ENCODE measurements at places on chromosomes 16 and 17.

DNA sequence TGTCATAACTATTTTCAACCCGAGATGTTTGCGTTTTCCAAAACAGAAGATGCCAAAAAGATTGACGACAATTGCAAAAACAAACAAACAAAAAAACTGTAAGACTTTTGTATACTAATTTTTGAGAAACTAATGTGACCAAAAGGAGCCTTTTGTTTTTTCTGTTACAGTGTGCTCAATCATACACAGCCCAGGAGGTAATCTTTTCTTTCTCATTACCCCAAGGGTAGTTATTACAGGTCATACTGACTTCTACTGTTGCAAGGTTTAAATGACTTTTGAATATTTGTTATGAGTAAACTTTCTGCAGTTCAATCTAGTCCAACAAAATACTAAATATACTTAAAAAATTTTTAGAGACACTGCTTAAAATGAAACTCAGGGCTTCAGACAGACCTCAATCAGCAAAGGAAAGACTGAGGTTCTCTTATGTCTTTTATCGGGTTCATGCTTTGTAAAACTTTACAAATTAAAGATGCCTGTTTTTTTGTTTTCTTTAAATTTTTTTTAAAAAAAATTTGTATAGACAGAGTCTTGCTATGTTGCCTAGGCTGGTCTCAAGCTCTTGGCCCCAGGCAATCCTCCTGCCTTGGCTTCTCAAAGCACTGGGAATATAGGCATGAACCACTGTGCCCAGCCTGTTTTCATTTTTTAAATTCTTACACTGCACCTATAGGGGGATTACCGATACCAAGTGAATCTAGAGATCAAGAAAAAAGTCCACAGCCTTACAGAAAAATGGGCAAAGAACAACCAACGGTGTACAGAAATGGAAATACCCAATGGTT lies 47.6 kb downstream of the SPOP start:
- DNase-seq, result no peak

GRCh38 chr16:12344577-12345343 lies 368.2 kb downstream of the SNX29 start:
- no peak for DNase-seq

DNA sequence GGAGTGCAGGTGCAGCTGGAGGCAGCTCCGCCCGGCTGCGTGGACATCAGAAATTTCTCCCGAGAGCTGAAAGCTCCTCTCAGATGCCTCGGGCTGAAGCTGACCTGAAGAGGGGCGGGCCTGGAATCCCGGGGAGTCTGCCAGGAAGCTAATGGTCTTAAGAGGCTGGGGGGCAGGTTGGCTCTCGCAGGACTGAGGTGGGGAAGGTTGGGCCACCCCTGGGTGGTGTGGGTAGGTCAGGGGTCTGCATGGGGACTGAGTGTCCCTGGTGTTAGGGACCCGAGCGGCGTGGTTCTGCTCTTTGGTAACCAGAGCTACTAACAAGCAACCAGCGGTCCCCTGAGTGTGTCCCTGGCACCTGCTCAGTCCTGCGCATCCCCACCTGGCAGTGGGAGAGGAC lies 3.5 kb downstream of the CHMP6 start:
- DNase-seq, result no peak

DNA sequence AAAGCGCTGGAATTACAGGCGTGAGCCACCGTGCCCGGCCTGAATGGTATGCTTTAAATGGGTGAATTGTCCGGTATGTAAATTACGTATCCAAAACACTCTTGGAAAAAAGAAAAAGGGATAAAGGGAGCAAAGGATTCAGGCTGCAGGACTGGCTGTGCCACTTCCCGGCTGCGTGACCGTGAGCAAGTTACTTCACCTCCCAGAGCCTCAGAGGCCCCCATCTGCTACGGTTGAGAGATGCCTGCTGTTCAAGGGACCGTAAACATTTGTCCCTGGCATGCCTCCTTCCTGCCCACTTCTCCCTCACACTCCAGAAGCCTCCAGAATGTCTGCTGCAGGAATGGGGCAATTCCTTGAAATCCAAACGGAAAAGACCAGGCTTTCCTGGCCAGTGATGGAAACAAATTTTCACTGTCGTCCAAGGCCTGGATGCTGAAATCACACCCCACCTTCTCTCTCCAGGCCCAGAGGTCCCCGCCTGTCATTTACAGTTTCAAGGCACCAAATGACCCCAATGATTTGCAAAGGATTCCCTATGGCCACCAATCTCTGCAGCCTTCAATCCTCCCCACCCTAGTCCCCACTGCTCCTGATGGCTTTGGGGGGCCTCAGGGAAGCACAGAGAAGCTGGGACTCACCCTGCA lies 22.9 kb upstream of the LITAF start:
- DNase-seq, result no peak

Measured in GM23338 (cell line).